ENCODE measurements at places on chromosomes 5 and 9.

DNA sequence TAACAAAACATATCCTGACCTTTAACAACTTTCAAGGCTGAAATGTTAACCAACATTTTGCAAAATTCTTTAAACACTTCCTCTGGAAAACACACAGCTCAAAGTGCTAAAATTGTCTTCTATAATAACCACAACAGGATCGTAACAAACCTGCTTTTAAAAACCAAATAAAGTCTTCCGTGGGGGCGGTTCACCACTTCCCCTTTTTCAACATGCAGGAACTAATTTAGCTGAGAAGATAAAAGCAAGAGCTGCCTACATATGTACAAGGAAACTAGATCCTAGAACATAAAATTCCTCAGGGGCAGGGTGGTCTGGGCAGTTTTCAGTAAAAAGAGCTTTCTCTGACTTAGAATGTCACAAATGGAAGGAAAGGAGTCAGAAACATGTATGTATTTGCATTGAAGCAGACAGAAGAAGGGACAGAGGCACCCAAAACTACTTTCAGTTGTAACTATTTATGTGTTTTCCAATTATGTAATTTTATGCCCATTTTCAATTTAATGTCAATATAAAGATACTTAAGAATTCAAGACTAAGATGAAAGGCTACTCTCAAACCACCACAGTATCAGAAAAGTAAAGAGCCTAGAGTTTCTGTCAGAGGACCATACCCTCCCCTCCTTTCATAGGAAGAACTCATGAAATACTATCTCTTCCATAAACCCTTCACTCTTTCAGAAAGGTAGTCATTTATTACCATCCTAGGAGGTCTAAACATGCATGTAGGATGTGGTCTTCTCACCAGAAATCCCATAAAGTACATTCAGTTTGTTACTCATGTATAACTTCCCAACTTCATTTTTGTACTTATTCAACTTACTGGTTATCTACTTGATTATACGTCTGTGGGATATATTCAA is 185.9 kb upstream of the RASA1 start:
- DNase-seq = no peak

DNA sequence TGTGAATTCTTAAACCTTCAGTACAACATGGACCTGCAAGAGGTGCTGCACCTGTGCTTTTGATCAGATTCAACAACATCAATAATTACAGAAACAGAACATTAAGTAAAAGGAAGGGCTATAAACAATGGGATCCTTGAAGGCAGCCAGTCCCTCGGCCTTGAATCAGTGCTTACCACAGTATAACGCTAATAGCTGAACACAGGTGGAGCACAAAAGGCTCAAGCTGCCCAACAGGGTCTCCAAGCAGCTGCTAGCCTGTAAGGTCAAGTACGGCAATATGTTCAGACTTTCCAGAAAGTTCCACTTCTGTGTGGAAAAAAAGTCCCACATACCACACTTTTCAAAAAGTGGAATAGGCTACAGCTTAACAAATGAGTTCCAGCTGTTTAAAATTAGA is 61.9 kb upstream of the ITGA1 start:
- DNase-seq = no peak

GRCh38 chr5:117271656-117272055 is 697.0 kb upstream of the SEMA6A start:
- DNase-seq = no peak

DNA sequence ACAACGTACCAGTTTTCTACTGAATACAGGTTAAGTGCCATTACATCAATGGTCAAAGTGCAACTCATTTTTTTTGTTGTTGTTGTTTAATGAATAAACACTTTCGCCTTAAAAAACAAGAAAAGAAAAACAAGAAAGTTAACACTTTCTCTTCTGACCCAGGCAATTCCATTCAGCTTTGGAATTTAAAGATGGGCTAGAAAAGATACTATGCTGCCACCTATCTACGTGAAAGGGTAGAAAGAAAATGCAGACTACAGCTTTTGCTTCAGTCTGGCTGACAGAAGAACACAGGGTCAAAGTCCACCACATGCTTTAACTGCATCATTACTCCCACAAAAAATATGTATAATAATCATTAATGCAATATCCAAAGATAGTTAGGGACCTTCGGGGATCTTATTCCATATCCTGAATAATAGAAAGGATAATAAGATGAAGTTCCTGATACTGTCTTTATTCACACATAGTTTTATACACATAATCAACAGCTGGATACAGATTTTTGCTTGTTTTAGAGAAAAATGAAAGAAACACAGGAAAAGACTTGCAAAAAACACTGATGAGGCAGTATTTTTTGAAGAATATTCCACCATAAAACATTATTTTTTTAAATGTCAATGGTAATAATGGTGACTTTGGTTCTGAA is 40.4 kb downstream of the ZDHHC21 start:
- peak; percentile 14 for DNase-seq

DNA sequence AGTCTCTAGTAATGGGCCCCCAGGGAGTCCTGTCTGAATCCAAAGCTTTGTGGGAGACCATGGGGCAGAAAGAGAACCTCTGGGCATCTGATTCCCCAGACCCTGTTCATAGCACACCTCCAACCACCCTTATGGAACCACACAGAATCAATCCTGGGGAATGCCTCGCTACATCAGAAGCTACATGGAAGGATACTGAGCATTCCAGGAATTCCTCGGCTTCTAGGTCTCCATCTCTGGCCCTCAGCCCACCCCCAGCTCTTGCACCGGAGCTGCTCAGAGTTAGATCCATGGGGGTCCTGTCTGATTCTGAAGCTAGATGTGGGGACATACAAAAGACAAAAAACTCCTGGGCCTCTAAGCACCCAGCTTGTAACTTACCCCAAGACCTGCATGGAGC is 28.4 kb downstream of the VCP start:
- DNase-seq = no peak

GRCh38 chr9:35903049-35903448 is 3.0 kb upstream of the HRCT1 start:
- DNase-seq = peak; percentile 53
